ENCODE measurements at places on chromosomes 7 and 10. TPM values are rescaled to one million over a fixed set of nuclear protein-coding genes. Genes with fewer than 3 reads are reported as not detected.

DNA sequence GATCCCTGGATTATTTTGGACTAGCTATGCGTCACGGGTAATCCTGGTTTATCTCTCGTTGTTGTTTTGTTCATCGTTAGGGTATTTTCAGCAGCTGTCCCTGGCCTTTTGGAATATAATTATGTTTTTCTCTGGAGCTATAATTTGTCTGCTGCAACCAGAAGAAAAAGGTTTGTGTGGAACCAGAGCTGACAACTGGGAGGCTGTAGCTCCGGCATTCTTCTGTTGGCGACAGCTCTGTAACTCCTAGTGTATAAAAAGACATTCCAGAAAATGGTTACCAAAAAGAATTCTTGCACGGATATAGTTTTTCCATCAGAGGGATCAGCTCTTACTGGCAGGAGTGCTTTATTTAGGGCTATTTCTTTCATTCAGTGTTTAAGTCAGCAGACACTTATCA, 130.9 kb upstream of the PRR15 start:
- no peak for DNase-seq

GRCh38 chr7:101418694-101419093, 56.0 kb downstream of the COL26A1 start:
- no peak for DNase-seq

DNA sequence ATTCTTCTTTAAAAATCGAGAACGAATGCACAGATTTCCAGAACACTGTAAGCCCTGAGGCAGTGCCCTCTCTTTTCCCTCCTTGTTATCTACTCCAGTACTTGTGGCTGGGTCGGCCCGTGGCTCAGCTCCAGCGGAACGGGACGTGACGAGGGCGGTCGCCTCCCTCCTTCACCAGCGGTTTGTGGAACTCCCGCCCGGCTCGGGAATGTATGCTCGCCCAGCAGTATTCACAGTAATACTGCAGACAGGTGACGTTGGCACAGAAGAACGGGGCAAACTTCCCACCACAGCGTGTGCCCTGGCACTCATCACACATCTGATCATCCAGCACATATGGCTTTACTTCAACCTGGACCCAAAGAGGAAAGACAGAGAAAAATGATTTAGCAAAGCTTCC, 128.5 kb downstream of the BTAF1 start:
- no peak for DNase-seq

DNA sequence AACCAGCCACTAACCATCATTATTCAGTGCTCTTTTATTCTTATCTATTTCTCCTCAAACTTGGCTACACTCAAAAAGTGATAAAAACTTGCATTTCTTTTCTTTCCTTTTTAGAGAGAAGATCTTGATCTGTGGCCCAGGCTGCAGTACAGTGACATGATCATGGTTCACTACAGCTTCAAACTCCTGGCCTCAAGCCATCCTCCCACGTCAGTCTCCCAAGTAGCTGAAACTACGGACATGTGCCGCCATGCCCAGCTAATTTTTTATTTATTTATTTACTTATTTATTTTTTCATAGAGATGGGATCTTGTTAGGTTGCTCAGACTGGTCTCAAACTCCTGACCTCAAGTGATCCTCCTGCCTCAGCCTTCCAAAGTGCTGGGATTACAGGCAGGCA, 24.6 kb upstream of the TMEM248 start:
- no peak for DNase-seq

GRCh38 chr10:129524936-129525335, 57.9 kb downstream of the MGMT start:
- no peak for DNase-seq

The TMEM225B gene
- not detected for total RNA-seq

DNA sequence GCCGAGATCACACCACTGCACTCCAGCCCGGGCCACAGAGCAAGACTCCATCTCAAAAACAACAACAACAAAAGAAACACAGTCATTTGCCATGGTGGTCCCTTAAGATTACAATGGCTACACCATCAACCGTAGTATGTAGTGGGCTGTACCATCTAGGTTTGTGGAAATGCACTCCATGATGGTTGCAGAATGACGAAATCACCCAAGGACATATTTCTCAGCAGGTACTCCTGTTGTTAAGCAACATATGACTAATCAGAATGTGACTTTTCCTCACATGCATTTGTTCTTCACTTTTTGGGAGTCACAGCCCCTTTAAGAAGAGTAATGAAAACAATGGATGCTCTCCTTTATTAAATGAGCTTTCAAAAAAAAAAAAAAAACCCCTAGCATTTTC, 11.0 kb downstream of the SVIL start:
- DNase-seq: no peak

The OR6V1 gene
- not detected for total RNA-seq

The PPP1R9A gene
- 7.0 TPM for total RNA-seq

The GIMAP7 gene
- 34.5 TPM for total RNA-seq

The SCD gene
- 140 TPM for total RNA-seq

The NACAD gene
- 7.9 TPM for total RNA-seq

The GCK gene
- 0.41 TPM for total RNA-seq

- no peak for DNase-seq
Measured at GRCh38 chr10:43304687-43305333, 37.9 kb upstream of the RASGEF1A start.

DNA sequence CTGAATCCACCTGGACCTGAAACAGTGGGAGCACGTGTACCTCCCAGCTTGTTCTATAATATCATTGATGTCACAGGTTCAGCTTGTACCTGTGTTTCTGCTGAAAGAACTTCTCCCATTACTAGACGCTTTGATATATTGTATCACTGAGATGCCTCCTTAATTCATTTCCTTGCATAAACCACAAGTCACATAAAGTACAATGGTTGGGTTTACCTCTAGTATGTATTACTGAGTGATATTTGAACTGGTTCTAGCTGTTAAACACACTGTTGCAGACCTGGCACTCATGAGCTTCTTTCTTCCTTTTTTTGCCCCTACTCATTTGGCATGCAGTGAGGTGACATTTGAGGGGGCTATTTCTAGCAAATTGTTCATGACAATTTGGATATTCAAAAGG, 106.6 kb upstream of the KLF14 start:
- DNase-seq: no peak

DNA sequence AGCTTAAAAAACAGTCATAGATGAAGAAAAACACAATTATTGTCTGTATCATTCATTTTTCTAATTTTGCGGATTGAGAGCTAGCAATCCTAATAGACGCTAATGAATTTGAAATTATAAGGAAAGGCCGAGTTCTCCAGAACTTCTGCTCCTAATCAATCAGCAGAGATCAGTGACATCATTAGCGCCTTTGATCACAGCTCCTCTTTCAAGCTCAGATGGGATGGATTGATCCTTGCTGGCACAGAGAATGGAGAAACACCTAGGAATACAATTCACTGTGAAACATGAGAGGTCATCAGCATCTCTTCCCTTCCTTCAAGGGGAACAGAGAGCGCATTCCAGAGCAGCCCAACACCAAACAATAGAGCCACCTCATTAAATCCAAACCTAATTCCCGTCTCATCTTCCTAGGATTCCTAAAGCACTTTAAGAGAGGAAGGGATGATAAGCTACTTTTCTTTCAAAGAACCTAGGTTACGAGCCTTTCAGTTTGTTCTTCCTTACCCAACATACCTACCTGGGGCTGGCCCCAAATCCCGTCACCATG, 24.4 kb downstream of the GLI3 start:
- no peak for DNase-seq

- DNase-seq: no peak
Measured at GRCh38 chr10:88236121-88236743, 346.9 kb downstream of the RNLS start.

DNA sequence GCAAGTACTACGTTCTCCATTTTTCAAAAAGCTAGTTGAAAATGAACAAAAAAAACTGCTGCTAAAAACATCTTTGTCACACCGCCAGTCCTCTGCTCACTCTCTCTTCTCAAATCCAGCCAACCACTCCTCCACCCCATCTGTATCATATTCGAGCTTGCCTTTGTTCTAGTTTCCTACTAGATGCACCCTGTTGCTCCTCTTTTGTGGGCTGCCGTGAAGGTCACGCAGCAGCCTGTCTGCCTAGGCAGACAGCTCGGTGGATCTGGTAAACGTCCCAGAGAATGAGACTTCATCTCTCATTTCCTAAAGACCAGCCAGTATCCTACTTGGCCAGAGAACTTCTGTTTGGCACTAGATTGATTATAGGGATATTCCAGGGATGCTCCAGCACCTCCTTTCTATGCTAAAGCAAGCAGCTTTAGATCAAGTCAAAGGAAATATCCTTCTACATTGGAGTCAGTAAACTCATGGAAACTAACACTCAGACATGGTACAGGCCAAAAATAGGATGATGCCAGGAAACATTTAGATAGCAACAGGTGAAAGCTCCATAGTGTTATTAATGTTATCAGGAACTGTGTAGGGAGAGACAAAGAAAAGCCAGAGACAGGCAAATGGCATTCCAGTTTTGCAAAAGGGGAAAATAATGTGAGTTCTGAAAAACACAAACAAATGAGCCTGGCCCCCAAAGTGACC, 8.7 kb upstream of the PLXNA4 start:
- no peak for DNase-seq

GRCh38 chr10:120477743-120478141, 20.7 kb downstream of the PLPP4 start:
- no peak for DNase-seq

DNA sequence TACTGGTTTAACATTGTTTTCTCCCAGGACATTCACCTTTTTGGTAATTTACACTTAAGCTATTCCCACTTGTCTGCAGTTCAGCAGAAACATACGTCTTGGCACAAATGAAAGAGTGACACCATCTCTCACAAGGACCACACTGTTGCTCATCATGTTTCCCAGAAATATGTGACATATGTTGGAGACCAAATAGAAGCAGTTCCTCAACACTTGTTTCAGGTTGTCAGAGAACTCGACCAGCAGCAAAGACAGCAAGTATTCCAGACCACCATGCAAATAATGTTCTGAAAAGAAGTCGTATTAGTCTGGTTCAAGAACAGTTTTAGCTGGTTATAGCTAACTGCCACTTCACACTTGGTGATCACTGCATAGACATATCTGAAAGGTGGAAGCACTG, 81.3 kb upstream of the KLF6 start:
- DNase-seq: no peak

DNA sequence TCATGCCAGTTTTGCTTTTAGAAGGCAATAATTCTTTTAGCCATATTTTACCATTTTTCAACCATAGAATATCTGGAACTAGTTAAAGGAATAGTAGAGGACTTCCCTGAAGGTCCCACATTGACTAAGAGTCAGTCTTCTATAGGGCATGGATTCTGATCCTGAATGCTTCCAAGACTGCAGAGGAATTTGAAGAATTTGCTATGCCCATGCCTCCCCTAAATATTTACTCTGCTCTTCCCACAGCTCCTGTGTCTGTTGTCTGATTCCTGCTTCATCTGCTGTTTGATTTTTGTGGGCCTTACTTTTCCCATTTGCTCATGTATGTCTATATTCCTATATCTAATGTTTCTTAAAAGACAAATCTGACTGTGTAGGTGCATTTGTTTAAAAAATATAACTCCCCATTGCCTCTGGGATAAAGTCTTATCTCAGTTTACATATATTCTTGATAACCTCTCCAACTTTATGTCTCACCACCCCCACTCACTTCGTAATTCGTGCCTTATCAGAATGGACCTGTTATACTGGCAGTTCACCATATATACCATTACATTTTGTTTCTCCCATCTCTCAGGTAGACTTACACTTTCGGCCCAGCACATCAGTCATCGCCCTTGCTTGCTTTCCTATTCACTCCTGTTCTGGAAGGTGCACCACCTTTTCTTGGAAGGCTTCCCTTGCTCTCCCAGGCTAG, 33.9 kb downstream of the LRRC4 start:
- DNase-seq: no peak

The SFRP4 gene
- 0.39 TPM for total RNA-seq

GRCh38 chr10:69222157-69223027, 2.3 kb downstream of the HKDC1 start:
- DNase-seq: no peak
